Ureter (tissue), 1 donor: ENCODE measurements at places on chromosomes 11 and 22.
A peak's percentile ranks its signal among the peaks of the same experiment; 100 is the strongest.

GRCh38 chr11:33387996-33388395 is 130.8 kb downstream of the HIPK3 start:
- no peak for DNase-seq

DNA sequence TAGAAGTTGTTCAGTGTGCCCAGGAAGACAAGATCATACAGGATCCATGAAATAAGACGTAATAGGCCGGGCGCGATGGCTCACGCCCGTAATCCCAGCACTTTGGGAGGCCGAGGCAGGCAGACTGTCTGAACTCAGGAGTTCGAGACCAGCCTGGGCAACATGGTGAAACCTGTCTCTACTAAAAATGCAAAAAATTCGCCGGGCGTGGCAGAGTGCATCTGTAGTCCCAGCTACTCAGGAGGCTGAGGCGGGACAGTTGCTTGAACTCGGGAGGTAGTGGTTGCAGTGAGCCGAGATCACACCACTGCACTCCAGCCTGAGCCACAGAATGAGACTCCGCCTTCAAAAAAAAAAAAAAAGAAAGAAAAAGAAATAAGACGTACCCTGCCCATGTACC is 56.7 kb downstream of the APOL3 start:
- no peak for DNase-seq

DNA sequence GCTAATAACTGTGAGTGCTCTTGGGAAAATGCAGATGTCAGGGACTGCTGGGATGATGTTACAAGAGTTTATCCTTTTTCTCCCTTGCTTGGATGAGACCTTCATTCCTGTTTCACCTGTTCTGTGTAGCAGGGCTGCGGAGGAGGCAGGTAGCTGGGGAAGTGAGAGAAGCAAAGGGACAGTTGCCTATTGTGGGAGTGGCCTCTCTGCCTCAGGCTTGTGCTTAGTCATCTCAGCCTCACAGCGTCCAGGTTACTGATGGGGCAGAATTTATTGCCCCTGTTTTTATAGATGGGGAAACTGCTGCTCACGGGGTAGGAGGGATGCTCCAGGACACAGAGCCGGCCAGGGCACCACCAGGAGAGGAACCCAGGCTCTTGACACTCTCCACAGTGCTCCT is 1.7 kb downstream of the STX3 start:
- peak; percentile 57 for DNase-seq

- no peak for DNase-seq
Observed at GRCh38 chr11:109728056-109728455, 306.1 kb downstream of the C11orf87 start.

DNA sequence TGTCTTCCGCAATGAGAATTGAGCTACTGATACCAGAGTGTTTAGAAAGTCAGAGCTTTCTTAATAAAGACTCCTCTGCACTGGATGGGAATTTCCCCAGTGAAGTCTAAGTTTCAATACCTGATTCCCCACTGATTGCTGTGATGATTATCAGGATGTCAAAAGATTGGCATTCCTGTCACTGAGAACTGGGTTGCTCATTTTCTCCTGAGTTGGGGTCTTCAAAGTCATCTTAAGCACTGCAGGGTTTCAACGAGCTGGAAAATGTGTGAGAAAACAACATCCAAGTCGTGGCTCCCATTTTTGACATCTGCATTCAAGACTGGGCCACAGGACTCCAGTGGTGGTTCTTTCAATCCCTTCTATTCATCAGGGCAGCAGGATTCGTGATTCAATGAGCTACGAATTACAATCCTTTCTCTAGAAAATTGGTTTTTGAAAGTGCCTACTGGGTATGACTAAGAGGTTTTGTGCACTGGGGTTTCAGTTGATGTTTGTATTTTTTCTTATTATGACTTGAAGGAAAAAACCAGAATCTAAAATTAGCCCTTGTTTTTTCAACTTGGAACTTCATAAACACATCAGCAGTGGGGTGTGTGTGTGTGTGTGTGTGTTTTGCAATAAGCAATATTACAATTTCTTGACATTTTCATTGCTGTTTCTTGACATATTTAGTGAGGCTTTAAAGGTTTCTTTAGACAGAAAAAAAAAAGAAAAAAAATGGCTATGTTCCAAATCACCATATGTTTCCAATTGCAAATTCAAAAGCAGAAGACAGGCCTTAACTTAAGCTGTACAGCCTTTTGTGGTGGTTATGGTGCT is 233.0 kb downstream of the FAM76B start:
- no peak for DNase-seq
